Activated CD8-positive, alpha-beta memory T cell treated with anti-CD3 and anti-CD28 coated beads for 1 hour (primary cell): ENCODE measurements at places on chromosomes 3 and 15.

DNA sequence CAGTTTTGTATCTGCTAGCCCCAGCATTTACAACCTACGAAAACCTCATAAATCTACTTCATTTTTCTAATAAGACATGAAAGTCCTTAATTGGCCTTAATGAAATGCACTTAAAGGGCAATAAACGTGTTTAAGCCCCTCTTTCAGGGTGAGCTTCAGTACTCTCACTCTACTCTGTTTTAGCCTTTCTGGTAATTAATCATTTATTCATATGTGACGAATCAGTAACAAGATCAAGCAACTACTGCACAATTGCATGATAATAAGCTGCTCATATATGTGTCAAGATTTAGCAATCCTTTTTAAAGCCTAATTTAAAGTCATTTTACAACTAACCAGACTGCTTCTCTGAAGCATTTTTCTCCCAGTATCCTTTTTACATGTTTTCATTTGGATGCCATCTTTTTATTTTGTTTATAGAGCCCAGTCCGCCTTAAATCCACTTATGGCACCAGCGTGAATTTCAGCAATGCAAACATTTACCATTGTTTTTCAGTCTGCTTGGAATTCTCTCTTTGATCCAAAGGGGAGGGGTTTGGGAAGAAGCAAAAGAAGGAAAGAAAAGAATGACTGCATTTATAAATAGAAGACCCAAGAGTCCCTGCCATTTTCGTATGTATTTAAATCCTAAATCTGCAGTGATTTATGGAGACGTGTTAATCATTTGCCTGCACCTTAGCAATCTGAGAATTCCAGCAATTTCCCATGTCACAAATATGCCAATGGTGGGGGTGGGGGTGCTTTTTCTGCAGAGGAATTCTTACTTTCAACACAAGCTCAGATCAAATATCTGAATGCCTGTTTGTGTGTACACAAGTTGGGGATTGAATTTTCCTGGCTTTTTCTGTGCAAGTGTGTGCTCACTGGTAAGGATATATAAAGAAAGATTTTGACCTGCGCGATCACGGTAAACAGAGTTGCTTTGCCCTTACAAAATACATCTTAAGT, 230.8 kb upstream of the TBC1D5 start:
- no peak for DNase-seq

GRCh38 chr3:172271386-172271976, 176.8 kb downstream of the GHSR start:
- DNase-seq, result no peak

- DNase-seq, result no peak
These were observed 88.1 kb downstream of the MBNL1 start for GRCh38 chr3:152356870-152357276.

DNA sequence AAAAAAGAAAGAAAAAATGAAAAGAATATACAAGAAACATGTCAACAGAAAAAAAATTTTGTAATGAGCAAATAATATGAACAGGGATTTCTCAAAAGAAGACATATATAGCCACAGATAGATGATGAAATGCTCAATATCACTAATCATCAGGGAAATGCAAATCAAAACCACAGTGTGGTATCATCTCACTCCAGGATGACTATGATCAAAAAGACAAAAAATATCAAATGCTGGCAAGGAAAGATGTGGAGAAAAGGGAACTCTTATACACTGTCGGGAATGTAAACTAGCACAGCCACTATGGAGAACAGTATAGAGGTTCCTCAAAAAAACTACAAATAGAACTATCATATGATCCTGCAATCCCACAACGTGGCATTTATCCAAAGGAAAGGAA, 94.1 kb downstream of the C3orf70 start:
- DNase-seq, result no peak

GRCh38 chr3:114057011-114057347, 442 bp downstream of the QTRT2 start:
- DNase-seq, result no peak

GRCh38 chr15:67850994-67851571, 11.2 kb upstream of the RNU6-1 start:
- no peak for DNase-seq
